ENCODE measurements at places on chromosomes 16 and 17.

DNA sequence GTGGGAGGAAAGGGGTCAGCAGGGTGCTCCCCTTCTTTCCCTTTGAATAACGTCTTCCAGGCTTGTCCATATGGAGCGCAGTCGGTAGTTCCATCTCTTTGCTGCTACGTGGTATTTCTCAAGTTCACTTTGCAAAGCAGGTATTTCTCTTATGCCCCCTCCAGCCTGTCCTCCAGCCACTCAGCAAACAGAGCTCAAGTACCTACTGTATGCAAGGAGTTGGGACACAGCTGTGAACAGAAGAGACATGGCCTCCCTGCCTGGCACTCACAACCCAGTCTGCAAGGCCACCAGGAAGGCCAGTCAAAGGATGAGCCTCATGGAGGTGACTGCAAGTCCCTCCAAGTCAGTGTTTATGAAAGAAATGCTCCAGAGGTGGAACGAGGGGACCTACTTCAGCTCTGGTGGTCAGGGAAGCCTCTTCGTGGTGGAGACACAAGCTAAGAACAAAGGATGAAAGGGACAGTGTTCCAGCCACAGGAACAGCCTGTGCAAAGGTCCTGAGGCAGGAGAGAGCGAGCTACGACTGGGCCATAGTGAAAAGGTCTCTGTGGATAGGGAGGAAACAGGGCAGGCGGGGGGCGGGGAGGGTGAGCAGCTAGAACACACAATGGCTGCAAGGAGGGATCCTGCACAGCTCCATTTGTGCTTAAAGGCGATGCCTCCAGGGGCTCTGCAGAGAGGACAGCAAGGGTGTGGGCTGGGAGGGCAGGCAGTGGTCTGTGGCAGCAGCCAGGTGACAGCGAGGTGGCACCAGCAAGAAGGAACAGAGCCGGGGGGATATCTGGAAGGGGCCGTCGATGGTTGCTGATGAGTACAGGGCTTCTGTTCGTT, 32.6 kb downstream of the PPL start:
- DNase-seq, result no peak

DNA sequence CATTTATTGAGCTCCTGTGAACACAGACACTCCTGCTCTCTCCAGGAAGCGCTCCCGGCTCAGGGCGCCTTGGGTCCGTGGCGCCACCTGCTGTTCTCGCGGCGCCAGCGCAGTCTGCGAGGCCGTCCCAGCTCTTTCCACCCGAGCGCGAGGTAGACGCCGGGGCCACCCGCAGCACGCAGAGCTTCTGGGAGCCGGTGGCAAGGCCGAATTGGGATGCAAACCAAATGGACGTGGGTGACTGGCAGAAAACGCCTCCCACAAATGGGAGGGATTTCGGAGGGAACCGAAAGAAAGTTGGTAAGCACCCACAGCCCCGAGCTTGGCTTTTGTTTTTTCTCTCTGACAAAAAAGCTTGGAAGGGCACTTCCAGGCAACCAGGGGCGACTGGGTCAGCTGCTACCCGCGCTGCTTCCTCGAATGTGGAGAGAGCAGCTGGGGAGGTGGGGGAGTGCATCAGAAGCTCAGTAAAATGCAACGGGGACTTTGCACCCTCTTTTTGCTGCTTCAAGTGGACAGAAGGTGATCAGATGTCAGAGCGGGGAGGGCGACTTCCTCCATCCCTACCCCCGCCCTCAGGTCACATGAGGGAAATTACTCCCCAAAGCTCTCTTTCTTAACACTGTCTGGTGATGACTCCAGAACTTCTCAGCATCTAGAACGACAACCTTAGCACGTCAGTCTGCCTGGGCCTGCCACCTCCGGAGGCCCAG, 13.5 kb upstream of the N4BP1 start:
- peak; percentile 70 for DNase-seq

DNA sequence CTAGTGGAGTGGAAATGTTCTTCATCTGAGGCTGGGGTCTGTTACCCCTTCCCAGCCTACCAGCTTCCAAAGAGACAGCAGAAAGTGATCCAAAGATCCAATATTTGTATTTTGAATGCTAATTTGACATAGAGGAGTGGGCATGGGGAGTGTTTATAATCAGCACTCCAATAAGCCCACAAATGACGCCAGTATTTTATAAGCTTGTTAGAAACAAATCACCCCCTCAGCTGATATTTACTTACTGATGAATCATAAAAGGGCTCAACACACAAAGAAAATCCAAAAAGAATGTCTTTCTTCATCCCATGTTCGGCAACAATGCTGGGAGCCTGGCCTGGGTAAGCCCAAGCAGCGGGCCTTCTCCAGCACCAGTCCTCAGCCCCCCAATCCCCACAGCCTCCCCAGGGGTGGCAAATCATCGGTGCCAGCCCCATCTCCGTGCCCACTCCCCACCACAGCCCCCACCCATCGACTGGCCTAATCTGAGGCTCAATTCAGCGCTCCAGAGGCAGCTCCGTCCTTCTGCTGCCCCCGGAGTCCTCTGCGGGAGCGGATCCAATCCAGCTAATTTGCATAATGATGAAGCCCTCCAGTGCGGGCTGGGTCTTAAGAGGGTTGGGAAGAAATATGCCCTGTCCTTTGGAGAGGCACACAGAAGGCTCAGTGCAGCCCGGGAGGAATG, 169.5 kb downstream of the C16orf78 start:
- no peak for DNase-seq

DNA sequence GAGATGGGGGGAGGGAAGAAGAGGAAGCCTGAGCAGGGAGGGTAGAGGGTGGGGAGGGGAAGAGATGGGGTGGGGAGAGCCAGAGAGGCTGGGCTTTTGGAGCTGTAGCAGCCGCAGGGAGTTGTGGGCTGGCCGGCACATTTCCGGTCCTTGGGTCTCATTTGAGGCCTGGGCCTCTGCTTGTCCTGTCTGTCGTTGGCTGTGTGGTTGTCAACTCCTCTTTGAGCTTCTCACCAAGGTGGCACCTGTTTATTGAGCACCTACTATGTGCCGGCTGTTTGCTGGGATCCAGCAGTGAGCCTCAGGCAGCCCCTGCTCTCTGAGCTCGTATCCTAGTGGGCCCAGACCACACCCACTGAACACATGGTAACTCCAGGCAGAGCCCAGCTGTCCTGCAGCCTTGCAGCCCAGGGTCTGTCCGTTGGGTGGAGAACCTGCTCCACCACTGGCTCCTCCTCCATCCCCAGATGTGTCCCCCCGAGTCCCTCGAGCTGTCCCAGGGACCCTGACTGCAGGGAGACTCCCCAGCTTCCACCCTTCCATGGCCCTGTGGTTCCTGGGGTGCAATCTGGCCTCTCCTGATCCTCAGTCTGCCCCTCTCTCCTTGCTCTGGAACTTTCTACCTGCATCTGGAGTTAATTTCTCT, 164.9 kb downstream of the IRF8 start:
- no peak for DNase-seq

DNA sequence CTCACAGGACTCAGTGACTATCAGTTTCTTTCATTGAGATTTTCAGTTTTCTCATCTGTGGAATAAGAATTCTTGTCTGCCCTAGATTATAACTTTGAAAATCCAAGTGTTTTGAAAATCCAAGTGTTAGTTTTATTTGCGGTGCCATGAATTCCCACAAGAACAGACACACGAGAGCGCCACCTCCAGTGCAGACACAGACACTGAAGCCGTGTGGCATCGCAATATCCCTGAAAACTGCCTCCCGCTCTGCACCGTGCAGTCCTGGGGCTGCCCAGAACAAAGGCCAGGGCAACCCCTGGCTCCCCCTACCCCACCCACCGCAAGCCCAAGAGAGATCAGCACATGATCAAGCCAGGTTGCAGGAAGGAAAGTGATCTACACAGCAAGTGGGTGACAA, 229.5 kb upstream of the ASIC2 start:
- DNase-seq, result no peak

DNA sequence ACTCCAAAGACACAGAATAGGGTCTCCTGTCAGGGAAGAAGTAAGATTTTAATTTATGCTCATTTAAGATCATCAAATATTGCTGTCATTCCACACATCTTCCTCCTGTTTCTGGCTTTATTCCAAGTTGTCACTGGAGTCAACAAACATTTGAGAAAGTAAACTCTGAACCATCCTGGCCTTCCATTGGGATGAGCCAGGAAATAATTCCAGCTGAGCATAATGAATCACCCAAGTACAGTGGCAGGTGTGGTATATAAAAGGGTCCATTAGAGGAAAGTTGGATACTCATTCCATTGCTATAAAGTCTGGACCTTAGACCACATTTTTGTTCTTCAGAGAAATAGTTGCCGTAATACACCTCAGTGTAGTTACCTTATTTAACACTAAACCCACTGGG, 246.1 kb downstream of the SLC39A11 start:
- DNase-seq, result no peak

DNA sequence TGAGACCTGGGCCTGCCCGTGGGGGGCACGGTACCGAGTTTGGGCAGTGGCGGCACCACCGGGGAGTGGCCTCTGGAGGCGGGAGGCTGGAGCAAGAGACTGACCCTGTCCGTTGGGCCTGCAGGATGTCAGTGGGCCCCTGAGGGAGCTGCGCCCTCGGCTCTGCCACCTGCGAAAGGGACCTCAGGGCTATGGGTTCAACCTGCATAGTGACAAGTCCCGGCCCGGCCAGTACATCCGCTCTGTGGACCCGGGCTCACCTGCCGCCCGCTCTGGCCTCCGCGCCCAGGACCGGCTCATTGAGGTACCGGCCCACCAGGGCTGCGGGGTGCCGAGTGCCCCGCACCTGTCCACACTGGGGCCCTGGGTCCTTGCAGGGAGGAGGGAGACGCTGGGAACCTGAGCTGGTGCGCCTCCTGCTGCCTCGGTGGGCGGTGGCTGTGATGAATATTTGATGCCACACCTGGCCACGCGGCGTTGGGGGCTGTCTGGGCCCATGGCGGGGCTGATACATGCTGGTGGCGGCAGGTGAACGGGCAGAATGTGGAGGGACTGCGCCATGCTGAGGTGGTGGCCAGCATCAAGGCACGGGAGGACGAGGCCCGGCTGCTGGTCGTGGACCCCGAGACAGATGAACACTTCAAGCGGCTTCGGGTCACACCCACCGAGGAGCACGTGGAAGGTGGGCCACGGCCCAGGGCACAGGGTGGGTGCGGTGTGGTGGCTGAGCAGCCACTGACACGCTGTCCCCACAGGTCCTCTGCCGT, 9.7 kb downstream of the NHERF2 start:
- no peak for DNase-seq

- DNase-seq, result no peak
These were observed 5.0 kb upstream of the BCL6B start for GRCh38 chr17:7017827-7018200.

GRCh38 chr17:77786740-77787505, 171.6 kb upstream of the TNRC6C start:
- no peak for DNase-seq

GRCh38 chr17:81277421-81277820, 17.7 kb downstream of the SLC38A10 start:
- no peak for DNase-seq

GRCh38 chr17:39166437-39167335, 725 bp upstream of the ARL5C start:
- no peak for DNase-seq

GRCh38 chr17:16975277-16975651, 3.3 kb upstream of the TNFRSF13B start:
- DNase-seq, result no peak

DNA sequence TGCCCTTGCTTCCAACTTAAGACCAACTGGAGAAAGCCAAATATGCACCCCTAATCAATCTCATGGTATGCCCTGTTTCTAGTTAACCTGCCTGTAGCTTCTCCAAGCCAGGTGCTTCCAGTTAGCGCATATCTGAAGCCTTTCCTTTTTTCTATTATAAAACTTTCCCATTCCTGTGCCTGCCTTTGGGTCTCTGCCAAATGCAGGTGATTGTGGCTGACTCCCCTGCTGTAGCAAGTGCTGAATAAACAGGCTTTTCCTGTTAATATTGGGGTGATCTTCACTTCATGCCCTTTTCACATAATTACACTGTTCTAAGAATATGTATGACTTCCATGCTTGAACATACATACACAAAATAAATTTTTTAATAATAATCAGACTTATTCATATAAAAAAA, 207.4 kb downstream of the TANC2 start:
- no peak for DNase-seq

DNA sequence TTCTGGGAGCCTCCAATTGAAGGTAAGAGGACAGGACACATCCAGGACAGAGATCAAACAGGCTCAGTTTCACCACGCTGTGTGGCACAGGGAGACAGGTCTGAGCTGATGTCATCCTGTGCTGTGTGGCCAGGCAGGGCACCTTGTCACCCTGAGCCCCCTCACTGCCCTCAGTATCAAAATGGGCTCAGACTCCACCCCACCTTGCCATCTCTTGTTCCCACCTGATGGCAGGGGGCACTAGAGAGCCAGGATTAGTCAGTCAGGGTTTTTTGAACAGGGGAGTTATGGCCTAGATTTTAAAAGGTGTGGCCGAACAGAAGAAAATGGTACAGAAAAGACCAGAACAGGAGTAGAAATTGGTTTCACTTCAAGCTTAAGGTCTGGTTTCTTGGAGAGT, 2.6 kb downstream of the KAT2A start:
- no peak for DNase-seq

- no peak for DNase-seq
These were observed 275.7 kb downstream of the WWOX start for GRCh38 chr16:78375055-78375679.

- no peak for DNase-seq
These were observed 50.8 kb downstream of the ZFHX3 start for GRCh38 chr16:72997141-72997542.

GRCh38 chr17:4100883-4101756, 41.7 kb downstream of the ZZEF1 start:
- DNase-seq, result no peak

DNA sequence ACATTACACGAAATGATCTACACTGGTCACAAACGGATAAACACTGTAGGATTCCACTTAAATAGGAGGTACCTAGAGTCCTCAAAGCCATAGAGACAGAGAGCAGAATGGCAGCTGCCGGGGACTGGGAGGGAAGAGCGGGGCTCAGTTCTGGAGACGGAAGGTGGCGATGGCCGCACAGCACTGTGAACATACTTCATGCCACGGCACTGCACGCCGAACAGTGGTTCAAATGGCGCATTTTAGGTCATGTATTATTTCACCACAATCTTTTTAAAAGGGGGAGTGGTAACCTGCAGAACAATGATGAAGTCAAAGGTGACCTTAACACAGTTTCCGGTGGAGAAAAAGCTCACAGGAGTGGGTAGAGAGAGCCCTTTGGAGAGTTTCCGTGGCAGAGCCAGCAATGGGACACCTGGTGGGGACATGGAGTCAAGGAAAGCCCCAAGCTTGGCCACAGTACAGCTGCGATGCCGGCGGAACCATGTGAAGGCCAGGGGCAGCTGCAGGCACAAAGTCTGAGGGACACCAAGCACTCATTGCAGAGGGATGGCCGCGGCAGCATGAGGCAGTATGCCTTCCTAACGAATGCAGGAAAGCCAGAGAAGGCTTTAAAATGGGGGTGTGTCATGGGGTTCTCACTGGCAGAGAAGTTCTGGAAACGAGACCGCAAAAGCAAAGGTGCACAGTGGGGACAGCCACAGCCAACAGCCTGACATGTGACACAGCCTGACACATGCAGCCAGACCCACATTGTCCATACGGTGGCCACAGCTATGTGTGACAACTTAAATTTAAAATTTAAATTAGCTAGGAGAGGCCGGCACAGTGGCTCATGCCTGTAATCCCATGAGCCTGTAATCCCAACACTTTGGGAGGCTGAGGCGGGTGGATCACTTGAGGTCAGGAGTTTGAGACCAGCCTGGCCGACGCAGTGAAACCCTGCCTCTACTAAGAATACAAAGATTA, 7.3 kb downstream of the FLCN start:
- no peak for DNase-seq

- DNase-seq, result no peak
These were observed 1.0 kb upstream of the IGF2BP1 start for GRCh38 chr17:48995974-48996721.

Data from stimulated activated CD4-positive, alpha-beta T cell treated with anti-CD3 and anti-CD28 coated beads, Interleukin-4, amount 100 ng/mL, for 48 hours (primary cell).